Progenitor cell of endocrine pancreas (in vitro differentiated cells): ENCODE measurements at places on chromosomes 7 and 10. TPM values are rescaled to one million over a fixed set of nuclear protein-coding genes. Genes with fewer than 3 reads are reported as not detected.

- no peak for DNase-seq
- no peak overlapping the region for H3K27ac ChIP-seq
- peaks cover 12% of the 10 kb centered on the region for H3K4me1 ChIP-seq
These were observed 149.5 kb downstream of the ARHGAP21 start for GRCh38 chr10:24574161-24574560.

- H3K4me3 ChIP-seq = no peak overlapping the region
- no peaks in the 10 kb centered on the region for H3K36me3 ChIP-seq
- peaks cover 11% of the 10 kb centered on the region for H3K4me1 ChIP-seq
- DNase-seq = no peak
- no peak overlapping the region for H3K27ac ChIP-seq
These were observed 41.4 kb upstream of the SGCE start for GRCh38 chr7:94697035-94697974.

Gene OR2A1
- 0.12 TPM in 1 of 2 replicates, not detected in the other for total RNA-seq

DNA sequence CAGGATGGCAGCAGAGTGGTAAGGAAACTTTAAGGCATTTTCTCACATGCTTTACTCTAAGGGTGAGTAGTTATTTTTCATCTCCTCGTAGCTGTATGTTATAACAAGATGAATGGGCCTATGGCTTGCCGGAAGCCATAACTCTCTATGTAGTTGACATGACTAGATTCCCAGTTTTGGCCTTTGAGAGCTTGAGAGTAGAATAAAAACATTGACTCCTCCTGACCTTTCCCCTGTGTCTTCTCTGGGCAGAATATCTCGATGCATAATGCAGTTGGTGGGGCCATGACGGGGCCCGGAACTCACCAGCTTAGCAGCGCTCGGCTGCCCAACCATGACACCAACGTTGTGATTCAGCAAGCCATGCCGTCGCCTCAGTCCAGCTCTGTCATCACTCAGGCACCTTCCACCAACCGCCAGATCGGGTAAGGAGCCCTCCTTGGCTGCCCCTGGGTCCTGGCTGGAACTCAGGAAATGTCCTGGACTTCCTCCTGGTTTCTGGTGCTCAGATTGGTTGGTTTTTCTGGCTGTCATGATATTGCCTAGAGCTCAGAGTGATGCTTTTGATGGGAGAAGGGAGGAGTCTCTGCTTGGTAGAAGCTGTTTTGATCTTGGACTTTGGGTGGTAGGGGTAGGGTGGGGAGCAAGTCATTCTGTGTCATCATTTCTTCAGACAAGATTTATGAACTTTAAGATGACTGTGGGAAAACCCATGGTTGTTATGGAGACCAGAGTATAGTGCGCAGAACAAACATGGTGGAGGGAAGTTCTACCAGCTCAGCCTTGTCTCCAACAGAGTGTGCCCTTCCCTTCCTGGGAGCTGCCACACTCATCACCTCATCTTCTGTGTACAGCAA, 158.0 kb downstream of the CREB5 start:
- H3K27ac ChIP-seq = no peak overlapping the region
- no peak overlapping the region for H3K4me3 ChIP-seq
- H3K36me3 ChIP-seq = no peaks in the 10 kb centered on the region
- DNase-seq = no peak

GRCh38 chr7:130242198-130243014, 24.3 kb upstream of the CPA2 start:
- no peaks in the 10 kb centered on the region for H3K27me3 ChIP-seq
- no peak for DNase-seq
- H3K27ac ChIP-seq = no peak overlapping the region
